ENCODE measurements at places on chromosomes 2 and 18. TPM values are rescaled to one million over a fixed set of nuclear protein-coding genes. Genes with fewer than 3 reads are reported as not detected.

The SLC4A5 gene
- total RNA-seq: 1.8 TPM

The KCNS3 gene
- total RNA-seq: 12.7 TPM

The HTRA2 gene
- 35.1 TPM for total RNA-seq

The PSTPIP2 gene
- total RNA-seq: 6.3 TPM

The ARHGEF4 gene
- total RNA-seq: 2.1 TPM

The ALPG gene
- total RNA-seq: not detected

The CRYBA2 gene
- 1.3 TPM for total RNA-seq

The LYPD1 gene
- 9.8 TPM for total RNA-seq

The CABLES1 gene
- total RNA-seq: 7.1 TPM

The TMEM247 gene
- not detected for total RNA-seq
